ENCODE measurements at places on chromosomes 1 and 21.

- peak; percentile 38 for DNase-seq
Observed at GRCh38 chr1:51101976-51102375, at the start of gene C1orf185. Gene C1orf185, plus strand, starts transcription at chr1:51102228. Its CDS starts 6 bp downstream, at chr1:51102234.

GRCh38 chr21:42471206-42471605, 24.8 kb downstream of the RSPH1 start:
- DNase-seq: no peak

DNA sequence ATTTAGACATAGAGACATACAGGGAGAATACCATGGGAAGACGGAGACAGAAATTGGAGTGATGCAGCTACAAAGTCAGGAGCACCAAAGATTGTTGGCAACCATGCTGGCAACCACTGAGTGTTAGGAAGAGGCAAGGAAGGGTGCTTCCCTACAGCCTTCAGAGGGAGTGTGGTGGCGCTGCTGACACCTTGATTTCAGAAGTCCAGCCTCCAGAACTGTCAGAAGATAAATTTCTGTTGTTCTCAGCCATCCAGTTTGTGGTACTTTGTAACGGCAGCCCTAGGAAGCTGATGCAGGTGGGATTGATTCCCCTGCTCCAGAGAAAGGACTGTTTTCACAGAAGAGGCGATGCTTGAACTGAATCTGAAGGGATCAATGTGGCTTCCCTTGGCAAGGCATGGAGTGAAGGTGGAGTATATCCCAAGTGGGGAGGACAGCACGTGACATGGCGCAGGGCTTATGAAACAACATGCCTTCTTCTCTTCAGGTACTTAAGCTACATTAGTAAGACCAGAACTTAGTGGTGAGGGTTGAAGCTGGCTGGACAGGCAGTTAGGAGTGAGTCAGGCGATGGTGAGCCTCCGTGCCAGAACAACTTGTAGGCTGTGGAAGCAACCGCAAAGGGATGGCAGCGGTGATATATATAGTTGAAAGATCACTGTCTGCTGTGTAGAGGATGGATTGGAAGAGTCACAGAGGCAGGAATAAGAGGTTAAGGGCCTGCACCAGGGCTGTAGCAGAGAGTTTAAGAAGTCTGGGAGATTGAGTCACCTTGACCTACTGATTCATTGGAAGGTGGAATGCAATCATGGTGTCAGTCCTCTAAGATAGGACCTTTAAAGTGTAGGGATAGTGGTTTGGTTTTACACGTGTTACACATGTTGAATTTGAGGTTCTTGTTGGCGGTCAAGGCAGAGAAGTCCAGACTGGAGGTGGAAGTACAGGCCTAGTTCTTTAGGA, 2.1 kb downstream of the LEPR start:
- no peak for DNase-seq

DNA sequence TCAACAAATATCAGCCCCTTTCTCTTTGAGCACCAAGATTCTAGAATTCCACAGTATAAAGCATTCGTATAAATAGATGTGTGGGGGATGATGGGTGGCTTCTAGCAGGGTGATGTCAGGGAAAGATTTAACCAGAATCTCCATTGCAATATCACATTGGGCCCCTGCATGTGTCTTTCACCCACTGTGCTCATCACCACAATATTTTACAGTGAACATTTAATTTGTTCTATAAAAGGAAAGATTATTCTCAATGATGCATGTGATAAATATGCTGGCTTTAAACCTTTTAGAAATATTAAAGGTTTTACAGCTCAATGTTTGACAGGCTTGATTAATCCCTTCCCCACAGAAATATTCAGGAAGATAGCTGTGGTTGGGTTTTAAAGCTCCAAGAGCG, 457.8 kb upstream of the DAB1 start:
- no peak for DNase-seq

- no peak for DNase-seq
Observed at GRCh38 chr21:45641480-45642035, 2.0 kb upstream of the PCBP3 start.

DNA sequence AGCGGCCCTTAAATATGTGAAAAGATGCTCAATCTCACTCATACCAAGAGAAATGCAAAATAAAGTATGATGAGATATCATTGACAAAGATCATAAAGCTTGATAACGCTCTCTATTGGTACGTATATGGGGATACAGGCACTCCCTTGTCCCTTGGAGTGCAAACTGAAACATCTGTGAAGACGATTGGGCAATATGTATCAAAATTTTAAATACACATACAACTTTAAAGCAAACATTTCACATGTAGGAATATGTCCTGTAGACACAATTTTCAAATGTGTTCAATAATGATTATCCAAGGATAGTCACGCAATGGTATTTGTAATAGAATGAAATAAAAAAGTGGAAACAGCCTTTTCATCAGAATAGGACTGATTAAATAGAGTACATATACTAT, 2.0 kb upstream of the GJB3 start:
- no peak for DNase-seq

- DNase-seq: peak; percentile 57
Observed at GRCh38 chr1:157580179-157580827, 17.6 kb downstream of the FCRL4 start.
